ENCODE measurements at places on chromosomes 12 and 14.

DNA sequence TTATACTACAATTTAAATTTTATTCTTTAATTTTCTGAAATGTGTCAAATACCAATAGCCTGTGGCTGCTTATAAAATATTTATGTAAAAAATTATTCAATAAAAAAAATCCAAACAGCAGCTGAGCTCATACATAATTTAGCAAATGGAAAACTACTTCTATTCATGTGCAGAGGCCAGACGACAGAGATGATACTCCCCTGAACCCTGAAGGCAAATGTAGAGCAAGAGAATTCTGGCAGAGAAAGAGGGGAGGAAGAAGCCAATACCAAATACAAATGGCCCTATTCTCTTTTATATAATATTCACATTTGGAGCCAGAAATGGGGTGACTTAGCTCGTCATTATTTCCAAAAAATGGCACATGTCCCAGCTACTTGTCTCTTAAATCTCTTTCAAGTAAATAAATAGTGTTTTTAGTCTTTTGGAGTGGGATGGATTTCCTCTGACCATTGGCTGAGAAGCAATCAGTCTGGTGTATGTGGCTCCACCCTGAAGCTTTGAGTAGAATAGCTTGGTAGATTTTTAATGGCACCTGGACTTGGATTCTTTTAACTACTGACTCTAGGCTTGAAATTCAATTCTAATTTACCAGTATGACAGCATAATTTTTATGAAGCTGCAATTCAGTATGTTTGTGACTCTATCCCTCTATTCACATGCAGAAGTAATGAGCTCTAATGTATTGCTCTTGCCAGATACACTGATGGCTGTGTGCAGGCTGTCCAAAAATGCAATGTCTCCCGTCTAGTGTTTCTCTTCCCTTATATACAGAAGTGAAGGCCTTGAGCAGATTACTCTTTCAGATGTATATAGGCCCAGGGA, 113.4 kb upstream of the SCAF11 start:
- no peak for DNase-seq

GRCh38 chr12:94271351-94271750, 123.0 kb downstream of the PLXNC1 start:
- no peak for DNase-seq

GRCh38 chr12:6507102-6507998, 13.4 kb downstream of the NCAPD2 start:
- DNase-seq: no peak

DNA sequence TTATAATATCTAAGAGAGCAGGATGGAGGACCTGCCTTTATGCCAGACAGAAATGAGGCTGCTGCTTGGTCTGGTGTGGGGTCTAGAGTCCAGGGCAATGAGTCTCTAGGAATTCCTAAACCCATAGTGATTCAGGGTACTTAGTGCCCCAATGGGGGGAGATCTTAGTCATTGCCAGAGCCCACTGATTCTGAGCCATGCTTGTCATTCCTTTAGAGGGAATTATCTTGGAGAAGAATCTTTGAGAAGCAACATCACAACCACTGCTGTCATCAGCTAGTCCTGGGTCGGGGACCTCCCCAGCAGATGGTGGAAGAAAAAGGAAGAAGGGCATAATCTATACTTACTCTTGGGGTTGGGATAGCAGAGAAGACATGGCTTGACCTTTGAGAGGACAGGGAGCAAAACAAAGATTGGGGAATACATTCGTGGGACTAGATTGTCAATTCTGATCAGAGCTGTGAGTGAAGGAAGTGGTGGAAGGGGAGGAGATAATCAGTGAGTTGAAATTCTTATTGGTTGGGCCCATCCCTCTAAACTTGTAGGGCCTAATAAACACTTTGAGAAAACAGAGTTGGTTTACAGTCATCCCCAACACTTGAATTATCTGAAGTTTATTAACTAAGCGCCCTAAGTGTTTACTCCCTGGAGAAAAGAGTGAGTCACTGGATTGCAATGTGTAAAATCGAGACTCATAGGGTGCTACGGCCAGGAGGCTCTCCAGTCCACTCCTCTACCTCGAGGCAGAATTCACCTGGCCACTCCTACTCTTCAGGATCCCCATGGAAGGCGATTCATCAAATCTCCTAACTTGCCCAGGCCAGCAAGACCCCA, 3.0 kb upstream of the KRT3 start:
- DNase-seq: no peak

- DNase-seq: no peak
These were observed 722.5 kb upstream of the ATXN7L3B start for GRCh38 chr12:73815072-73815645.

- DNase-seq: no peak
These were observed 157.7 kb upstream of the KITLG start for GRCh38 chr12:88737838-88738472.

DNA sequence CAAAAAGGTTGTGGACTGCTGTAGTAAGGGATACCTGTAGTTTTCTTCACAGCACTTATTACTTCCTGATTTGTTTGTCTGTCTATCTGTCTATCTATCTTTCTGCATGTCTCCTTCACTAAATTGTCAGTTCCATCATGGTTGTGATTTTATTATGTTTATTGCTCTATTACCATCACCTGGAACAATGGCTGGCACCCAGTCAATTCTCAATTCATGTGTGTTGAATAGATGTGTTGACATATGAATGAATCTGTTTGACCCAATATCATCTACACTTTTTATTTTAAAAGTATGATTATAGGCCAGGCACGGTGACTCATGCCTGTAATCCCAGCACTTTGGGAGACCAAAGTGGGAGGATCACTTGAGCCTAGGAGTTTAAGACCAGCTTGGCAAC, 224.4 kb downstream of the NUBPL start:
- no peak for DNase-seq

DNA sequence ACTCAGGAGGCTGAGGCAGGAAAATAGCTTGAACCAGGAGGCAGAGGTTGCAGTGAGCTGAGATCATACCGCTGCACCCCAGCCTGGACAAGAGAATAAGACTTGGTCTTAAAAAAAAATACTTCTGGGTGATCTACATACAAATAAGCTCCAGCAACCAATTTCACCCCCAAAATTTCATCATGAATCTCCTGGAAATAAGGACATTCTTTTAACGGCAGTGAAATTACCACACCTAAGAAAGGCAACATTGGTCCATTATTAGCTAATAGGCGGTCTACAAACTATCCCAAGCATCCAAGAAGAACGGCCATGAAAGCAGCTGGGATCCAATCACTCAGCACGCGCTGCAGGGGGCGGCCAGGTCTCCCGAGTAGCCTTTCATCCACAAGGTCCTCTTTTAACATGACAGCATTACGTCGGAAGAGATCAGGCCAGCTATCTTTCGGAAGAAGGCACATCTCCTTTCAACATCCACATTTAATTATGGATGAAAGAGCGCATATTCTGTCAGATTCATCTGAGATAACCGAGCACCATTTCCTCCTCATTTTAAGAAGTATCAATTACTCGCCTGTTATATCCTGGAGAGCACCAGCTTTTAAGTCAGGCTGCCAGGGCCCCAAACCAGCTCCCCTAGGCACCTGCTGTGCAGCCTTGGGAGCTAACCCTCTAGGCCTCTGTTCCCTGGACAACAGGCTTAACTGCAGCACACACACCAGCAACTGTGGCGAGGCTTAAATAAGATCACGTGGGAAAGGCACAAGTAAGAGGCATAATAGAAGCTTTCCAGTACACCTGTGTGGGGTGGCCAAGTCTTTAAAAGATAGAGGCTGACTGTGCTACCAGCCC, 4.2 kb downstream of the SLC15A4 start:
- DNase-seq: no peak

DNA sequence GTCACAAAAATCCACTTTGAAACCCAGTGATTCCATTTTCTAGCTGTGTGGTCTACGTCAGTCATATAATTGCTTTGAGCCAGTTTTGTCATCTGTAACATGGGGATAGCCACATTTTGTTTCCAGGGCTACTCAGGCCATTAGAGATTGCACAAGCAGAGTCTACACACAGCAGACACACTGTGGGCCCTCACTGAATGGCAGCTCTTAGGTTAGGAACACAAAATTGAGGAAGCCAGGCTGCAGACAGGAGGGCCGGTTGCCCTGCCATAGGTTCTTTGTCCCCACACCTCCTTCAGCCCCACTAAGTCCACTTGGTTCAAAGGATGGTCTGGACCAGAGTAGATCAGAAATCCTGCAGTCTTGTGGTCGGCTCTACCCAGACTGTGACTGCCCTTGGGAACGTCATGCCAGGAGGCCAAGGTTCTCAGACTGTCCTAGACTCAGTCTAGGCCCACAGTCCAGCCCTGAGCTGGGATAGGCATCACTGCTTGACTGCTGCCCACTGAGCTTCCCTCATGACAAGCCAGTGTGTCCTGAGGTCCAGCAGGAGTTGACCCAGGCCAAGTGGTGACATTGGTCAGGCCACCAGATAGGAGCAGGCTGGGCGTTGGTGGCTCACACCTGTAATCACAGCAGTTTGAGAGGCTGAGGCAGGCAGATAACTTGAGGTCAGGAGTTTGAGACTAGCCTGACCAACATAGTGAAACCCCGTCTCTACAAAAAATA, 3.8 kb upstream of the MYH7 start:
- DNase-seq: no peak

GRCh38 chr12:96343347-96343954, 56.8 kb downstream of the CDK17 start:
- DNase-seq: no peak

- no peak for DNase-seq
These were observed 154.7 kb downstream of the STXBP6 start for GRCh38 chr14:24895243-24895583.

GRCh38 chr14:70830998-70831781, 21.9 kb upstream of the MAP3K9 start:
- DNase-seq: no peak

GRCh38 chr14:105334383-105335230, 20.1 kb downstream of the PACS2 start:
- no peak for DNase-seq

GRCh38 chr12:68370006-68370590, 37.9 kb upstream of the MDM1 start:
- no peak for DNase-seq

DNA sequence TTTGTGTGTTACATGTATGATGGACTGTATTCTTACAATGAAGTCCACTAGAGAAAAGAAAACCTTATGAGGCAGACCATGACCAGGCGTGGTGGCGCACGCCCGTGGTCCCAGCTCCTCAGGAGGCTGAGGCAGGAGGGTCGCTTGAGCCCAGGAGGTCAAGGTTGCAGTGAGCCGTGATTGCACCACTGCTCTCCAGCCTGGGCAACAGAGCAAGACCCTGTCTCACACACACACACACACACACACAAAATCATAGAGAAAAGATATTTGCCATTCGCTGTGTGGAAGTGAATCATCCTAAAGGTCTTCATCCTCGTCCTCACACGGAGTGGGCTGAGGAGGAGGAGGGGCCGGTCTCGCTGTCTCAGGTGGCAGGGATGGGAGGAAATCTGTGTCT, 32.3 kb downstream of the LRCOL1 start:
- DNase-seq: no peak

- DNase-seq: no peak
These were observed 16.4 kb upstream of the RAB35 start for GRCh38 chr12:120132863-120133385.

DNA sequence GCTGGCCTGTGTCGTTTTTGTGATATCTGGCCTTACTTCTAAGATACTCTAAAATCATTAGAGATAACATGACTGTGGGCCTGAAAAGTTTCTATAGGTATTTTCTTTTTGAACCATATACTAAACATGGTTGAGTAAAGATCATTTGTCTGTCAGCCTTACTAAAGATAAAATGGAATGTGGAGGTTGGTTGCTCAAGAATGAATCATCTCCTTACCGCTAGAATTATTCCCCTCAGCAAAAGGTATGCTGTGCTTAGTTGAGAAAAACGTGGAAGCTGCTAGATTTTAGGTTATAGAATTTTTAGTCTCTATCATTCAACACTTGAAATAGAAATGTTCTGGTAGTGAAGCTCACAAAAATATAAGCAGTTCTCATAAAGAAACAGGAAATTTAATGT, 407.3 kb downstream of the AEBP2 start:
- DNase-seq: no peak

- no peak for DNase-seq
These were observed 105.4 kb upstream of the HIF1A start for GRCh38 chr14:61589691-61590581.

- DNase-seq: no peak
These were observed 39.2 kb upstream of the AMN1 start for GRCh38 chr12:31768046-31768445.

DNA sequence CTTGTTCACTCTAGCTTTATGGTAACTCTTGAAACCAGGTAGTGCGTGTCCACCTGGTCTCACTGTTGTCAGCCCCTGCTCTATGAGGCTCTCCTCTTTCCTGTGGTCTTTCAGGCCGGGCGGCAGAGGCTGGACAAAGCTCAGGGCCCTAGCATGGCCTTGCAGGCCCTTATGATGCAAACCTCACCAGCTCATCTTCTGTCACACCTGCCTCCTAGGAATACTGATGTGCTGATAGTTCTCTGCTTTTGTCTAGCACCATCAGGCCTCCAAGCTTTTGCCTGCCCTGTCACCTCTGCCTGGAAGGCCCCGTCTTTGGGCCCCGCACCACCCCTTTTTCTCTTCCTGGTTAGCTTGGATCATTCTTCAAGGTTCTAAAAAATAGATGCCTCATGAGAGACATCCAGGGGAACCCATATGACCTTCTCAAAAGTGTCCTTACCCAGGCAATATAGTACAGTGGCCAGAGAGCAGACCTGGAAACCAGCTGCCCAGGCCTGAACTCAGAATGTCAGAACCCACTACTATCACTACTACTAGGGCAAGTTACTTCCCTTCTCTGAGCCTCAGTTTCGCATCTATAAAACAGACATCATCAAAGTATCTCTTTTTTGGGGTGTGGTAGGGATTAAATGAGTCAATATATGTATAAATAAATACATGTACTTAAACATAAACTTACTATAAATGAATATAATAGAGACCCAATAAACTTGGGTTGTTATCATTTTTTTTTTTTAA, 91.7 kb downstream of the ZFP36L1 start:
- no peak for DNase-seq

DNA sequence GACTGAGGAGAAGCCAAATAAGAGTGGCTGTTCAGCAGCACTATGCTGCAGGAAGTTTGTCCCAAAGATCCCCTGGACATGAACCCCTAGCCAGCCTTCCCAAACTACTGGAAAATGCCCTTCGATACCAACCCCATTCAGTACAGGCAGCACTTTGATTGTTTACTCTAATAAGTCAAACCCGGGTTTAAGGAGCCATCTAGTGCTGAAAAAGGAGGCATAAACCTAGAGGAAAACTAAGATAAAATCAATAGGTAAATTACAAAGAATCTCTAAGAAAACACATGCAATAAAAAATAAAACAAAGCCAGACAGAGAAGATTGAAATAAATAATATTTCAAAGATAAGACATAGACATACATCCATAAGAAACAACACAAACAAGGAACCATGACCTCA, 771.6 kb downstream of the RPS29 start:
- DNase-seq: no peak

- no peak for DNase-seq
These were observed 89.2 kb downstream of the FOXN3 start for GRCh38 chr14:89327771-89328212.

- DNase-seq: no peak
These were observed 25.6 kb upstream of the MED13L start for GRCh38 chr12:116303066-116303465.

GRCh38 chr12:124992874-124993625, 395 bp upstream of the BRI3BP start:
- peak; percentile 87 for DNase-seq
